ENCODE measurements at places on chromosomes 2 and 18.

GRCh38 chr2:121211689-121212151 is 73.3 kb downstream of the TFCP2L1 start:
- no peak for DNase-seq

DNA sequence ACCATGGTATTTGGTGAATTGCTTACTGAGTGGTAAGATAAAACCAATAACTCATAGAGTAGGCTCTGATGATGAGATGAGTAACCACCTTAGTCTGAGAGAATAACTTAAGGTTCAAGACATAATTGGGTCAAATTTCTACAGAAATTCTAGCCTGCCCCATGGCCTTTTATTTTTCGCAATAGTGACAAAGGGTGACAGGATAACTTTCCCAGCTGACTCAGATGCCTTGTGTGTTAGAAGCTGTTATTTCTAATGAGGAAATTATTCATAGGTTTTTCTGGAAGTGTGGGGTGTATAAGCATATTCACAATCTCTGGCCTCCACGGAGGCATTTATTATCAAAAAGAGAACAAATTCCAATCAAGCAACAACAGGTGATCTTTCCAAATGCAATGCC is 159.0 kb downstream of the NUP35 start:
- DNase-seq: no peak

- DNase-seq: no peak
Observed at GRCh38 chr18:23859466-23860336, 154.9 kb upstream of the TTC39C start.

GRCh38 chr2:176582990-176583481 is 313.8 kb downstream of the MTX2 start:
- no peak for DNase-seq

DNA sequence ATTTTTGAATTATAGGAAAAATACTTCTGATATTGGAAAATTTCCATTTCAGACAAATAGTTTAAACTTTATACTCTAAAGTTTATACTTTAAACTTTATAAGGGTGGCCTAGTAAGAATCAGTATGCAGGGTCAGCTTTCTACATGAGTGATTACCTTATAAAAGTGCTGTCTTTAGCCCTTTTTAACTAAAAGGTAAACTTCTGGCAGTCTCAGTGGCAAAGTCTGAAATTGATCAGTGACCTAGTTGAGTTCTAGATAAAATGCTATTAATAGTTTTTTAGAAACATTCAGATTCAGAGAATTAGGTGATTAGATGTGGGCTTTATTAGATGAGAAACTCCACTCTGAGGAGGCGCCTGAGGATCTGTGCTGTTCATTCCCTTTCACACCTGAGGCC is 15.5 kb downstream of the GORASP2 start:
- DNase-seq: no peak

- no peak for DNase-seq
Observed at GRCh38 chr2:23445450-23445868, 60.5 kb downstream of the KLHL29 start.

- no peak for DNase-seq
Observed at GRCh38 chr2:128447538-128447995, 128.9 kb upstream of the HS6ST1 start.

DNA sequence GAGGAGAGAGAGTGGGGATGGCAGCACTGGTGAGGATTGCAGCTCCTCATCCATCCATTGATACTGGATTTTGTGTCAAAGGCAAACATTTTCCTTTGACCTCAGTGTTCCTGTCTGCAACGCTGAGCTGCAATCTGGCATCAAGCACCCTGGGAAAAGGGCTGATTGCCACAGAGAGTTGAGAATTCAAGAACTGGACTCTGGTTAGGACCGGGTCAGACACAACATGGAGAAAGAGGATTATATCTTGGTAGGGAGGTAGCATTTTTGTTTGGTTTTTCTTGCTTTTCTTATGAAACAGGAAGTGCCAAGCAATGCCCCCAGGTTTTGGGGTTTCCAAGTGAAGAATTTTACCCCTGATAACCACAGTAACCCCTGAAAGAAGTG is 81.9 kb upstream of the PKDCC start:
- no peak for DNase-seq
